SK-N-DZ (cell line): ENCODE measurements at places on chromosomes 13 and 19.

GRCh38 chr13:111304603-111305289 lies 15.7 kb upstream of the TEX29 start:
- DNase-seq, result no peak

- DNase-seq, result no peak
Observed at GRCh38 chr13:32010136-32010535, 21.4 kb upstream of the FRY start.

DNA sequence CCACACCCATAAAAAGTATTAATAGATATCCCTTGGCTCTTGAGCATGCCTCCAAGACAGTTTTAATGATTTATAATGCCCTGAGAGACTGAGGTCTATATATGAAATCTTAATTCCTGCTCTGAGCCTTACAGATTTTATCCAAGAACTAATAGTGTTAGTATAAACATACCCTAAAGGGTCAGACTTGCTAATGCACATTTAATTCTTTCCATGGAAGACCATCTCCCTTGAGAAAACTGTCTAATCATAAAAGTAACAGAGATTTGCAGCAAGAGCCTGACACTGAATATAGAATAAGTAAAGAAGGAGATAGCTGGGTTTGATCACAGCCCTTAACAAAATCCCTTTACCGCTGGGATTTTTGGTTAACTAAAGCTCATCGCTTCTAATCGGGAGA lies 650.8 kb upstream of the KLF12 start:
- no peak for DNase-seq

- no peak for DNase-seq
Observed at GRCh38 chr19:6038634-6039405, 60.9 kb upstream of the RANBP3 start.

DNA sequence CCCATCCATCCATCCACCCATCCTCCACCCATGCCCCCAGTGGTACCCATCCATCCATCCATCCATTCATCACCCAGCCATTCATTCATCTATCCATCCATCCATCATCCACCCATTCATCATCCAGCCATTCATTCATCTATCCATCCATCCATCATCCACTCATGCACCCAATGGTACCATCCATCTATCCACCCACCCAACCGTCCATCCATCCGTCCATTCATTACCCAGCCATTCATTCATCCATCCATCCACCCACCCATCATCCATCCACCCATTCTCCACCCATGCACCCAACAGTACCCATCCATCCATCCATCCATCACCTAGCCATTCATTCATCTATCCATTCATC lies 5.3 kb downstream of the PLPPR3 start:
- no peak for DNase-seq

GRCh38 chr13:30698488-30699005 lies 36.8 kb upstream of the ALOX5AP start:
- no peak for DNase-seq

DNA sequence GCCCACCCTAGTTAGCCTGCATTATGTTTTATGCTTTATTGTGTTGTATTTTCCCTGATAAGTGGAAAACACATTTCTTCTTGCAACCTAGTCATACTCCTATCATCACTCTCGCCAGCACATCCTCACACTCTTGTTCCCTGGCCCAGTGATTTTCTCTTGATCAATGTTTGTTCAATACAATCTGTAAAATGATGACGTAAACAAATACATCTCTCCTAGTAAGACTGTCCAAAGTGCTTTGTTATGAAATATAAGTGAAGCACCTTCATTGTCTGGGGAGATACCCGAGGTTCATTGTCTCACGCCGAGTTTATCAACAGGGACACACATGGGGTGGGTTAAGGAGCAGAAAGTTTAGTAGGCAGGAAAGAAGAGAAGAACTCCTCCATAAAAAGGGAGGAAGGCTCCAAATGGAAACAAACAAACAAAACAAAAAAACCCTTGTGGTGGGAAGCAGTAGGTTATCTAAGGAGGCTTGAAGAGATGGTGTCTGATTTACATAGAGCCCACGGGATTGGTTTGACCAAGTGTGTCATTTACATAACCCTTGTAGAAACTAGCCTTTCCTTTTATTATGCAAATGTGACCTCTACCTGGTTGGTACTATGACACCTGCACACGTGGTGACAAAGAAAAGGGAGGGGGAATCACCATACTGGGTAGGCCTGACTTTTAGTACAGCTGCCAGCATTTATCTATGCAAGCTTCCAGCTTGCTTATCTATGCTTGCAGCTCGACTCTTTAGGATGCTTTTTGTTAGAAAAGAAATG lies 1317.9 kb upstream of the SPRY2 start:
- DNase-seq, result no peak

DNA sequence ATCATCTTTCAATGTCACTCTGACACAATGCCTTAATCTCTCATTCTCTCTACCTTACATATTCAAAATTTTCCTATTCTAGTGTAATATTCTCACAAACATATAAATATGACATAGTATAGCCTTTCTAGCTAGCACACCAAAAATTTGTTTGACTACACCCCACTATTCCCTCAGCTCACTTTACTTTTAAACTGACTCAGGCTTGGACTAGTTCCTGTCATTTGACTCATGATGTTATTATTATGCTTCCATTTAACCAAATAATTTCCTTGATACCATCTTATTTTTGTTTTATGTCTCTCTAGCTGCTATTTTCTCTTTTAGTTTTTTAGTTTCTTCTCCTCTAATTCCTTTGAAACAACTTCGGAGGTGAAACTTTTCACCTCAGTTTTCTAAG lies 1745.6 kb upstream of the PCDH20 start:
- no peak for DNase-seq

- no peak for DNase-seq
Observed at GRCh38 chr13:21413013-21413412, 46.1 kb downstream of the ZDHHC20 start.

- no peak for DNase-seq
Observed at GRCh38 chr13:85993567-85993966, 194.3 kb upstream of the SLITRK6 start.

DNA sequence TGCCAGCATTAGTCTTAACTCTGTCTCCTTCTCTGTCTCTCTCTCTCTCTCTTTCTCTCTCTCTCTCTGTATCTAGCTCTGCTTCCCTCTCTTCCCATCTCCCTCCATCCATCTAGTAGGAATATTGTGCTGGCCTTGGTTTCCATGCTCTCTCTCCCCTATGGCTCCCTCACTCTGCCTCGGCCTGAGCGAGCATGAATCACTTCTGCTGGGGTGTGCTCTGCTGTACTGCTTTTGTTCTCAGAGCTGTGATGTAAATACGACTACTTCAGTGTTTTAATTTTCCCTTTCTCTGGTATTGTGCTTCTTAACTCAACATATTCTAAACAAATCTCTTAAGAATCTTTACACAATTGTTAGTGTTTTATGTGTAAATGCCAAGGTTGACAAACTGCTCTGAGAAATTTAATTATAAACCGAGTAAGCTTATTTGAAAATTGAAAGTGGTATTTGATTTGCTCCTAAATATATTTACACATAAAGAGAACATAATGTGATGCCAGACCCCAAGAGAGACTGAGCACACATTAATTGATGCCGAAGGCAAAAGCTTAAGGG lies 211.5 kb upstream of the KL start:
- DNase-seq, result no peak

GRCh38 chr13:57877601-57878000 lies 246.1 kb downstream of the PCDH17 start:
- no peak for DNase-seq

GRCh38 chr13:40228990-40229389 lies 437.5 kb downstream of the FOXO1 start:
- no peak for DNase-seq

- no peak for DNase-seq
Observed at GRCh38 chr13:84997858-84998257, 801.4 kb downstream of the SLITRK6 start.

GRCh38 chr19:33871605-33872004 lies 74.9 kb downstream of the KCTD15 start:
- DNase-seq, result no peak

- DNase-seq, result no peak
Observed at GRCh38 chr19:16921766-16922591, 33.2 kb downstream of the F2RL3 start.

GRCh38 chr19:17025991-17026658 lies 485 bp downstream of the CPAMD8 start:
- no peak for DNase-seq

DNA sequence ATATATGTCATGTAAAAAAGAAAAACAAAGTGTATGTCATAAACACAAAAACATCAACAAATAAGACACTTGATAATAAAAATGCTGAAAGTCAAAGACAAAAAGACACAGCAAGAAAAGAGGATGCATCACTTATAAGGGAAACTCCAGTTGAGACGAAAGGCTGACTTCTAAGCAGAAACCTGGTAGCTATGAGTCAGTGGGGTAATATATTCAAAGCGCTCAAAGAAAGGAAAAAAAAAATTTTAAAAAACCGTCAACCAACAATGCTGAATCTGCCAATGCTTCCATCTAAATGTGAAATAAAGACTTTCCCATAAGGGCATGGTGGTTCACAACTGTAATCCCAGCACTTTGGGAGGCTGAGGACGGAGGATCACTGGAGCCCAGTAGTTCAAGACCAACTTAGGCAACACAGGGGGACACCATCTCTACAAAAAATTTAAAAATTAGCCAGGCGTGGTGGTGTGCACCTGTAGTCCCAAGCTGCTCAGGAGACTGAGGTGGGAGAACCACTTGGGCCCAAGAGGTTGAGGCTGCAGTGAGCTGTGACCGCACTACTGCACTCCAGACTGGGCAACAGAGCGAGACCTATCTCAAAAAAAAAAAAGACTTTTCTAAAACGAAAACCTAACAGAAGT lies 24.0 kb downstream of the USP12 start:
- no peak for DNase-seq

DNA sequence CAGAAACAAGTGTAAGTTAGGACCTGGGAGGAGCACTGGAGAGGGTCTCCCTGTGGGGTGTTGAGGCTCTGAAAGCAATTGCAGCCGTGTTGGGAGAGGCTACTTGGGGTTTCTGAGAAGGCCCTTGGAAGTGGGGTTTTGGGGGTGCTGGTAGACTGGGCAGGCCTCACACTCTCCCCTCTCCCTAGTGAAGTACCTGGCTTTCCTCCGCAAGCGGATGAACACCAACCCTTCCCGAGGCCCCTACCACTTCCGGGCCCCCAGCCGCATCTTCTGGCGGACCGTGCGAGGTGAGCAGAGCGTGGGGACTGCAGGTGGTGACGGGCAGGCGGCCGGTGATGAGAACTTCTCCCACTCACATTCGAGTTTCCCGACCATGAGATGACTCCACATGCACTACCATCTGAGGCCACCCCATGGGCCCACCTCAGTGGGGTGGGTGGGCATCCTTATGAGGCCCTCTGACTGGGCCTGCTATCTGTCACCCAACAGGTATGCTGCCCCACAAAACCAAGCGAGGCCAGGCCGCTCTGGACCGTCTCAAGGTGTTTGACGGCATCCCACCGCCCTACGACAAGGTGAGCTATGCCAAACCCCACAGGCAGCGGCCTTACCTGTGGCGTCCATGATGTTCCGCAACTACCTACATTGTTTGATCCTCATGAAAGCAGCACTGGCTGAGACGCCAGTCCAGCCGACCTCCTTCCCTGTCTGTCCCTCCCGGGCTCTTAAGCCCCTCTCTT lies 3.0 kb downstream of the RPL13A start:
- no peak for DNase-seq

- DNase-seq, result no peak
Observed at GRCh38 chr19:34757441-34757840, 15.6 kb downstream of the ZNF599 start.

- no peak for DNase-seq
Observed at GRCh38 chr13:78121001-78121400, 202.4 kb upstream of the EDNRB start.

- no peak for DNase-seq
Observed at GRCh38 chr19:35860436-35860817, 3.7 kb downstream of the KIRREL2 start.

DNA sequence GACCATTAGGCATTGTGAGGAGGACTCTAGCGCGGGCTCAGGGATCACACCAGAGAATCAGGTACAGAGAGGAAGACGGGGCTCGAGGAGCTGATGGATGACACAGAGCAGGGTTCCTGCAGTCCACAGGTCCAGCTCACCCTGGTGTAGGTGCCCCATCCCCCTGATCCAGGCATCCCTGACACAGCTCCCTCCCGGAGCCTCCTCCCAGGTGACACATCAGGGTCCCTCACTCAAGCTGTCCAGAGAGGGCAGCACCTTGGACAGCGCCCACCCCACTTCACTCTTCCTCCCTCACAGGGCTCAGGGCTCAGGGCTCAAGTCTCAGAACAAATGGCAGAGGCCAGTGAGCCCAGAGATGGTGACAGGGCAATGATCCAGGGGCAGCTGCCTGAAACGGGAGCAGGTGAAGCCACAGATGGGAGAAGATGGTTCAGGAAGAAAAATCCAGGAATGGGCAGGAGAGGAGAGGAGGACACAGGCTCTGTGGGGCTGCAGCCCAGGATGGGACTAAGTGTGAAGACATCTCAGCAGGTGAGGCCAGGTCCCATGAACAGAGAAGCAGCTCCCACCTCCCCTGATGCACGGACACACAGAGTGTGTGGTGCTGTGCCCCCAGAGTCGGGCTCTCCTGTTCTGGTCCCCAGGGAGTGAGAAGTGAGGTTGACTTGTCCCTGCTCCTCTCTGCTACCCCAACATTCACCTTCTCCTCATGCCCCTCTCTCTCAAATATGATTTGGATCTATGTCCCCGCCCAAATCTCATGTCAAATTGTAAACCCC lies 2.8 kb upstream of the CEACAM5 start:
- no peak for DNase-seq

- DNase-seq, result no peak
Observed at GRCh38 chr13:106367361-106367971, 168.0 kb downstream of the EFNB2 start.

GRCh38 chr13:32175943-32176342 lies 139.2 kb downstream of the ZAR1L start:
- no peak for DNase-seq

DNA sequence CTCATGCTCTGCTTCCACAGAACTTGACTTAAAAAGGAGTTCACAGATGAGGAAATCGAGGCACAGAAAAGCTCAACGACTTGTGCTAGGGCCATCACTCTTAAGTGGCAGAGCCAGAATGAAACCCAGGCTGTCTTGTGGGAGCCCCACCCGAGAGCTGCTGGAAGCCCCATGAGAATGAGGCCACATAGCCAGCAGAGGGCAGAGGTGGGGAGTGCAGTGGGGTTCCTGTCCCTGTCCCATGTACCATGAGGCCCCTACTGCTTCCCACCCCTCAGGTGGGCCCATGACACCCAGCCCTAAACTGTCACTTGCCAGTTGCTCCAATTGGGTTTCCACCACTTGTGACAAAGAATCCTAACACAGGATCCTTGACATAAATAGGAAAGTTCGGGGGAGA lies 175.9 kb downstream of the IRS2 start:
- DNase-seq, result peak; percentile 11

DNA sequence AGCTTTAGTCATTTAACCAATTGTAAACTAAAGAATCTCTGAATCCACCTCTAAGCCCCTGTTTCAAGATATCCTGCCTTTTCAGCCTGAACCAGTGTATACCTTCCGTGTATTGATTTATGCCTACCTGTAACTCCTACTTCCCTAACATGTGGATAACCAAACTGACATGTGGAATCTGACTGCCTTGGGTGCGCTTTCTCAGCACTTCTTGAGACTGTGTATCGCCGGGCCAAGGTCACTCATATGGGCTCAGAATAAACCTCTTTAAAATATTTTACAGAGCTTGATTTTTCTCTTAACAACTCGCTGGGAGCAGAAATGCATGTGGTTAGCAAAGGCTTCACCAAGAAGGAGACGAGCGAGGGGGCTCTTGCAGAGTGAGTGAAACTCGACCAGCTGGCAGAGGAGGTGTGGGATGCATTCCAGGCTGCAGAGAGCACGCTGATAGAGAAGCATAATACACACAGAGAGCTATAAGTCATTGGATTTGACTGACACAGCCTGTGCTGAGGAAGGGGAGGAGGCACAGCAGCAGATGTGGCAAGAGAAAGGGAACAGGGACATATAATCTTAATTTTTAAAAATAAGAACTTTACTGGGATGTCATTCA lies 268.2 kb upstream of the MAB21L1 start:
- peak; percentile 46 for DNase-seq
